ENCODE measurements at places on chromosomes 4 and X.

- DNase-seq, result no peak
These were observed 85.8 kb downstream of the ARHGAP6 start for GRCh38 chrX:11579636-11580600.

- DNase-seq, result no peak
These were observed 140.8 kb downstream of the OPHN1 start for GRCh38 chrX:68292471-68292870.

DNA sequence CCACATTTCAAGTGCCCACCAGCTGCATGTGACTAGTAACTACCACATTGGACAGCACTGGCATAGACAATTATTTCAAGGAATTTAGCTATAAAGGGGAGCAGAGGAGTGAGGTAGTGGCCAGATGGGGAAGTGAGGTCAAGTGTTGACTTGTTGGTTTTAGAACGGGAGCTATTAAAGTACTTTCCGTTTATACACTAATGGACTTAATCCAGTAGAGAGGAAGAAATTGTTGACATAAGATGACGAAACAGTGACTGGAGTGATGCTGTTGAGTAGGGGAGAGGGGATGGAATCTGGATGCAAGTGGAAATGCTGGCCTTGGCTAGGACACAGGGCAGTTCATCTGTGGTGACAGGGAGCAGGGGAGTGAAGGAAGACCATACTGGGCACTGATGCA, 154.4 kb downstream of the AMMECR1 start:
- DNase-seq, result no peak

DNA sequence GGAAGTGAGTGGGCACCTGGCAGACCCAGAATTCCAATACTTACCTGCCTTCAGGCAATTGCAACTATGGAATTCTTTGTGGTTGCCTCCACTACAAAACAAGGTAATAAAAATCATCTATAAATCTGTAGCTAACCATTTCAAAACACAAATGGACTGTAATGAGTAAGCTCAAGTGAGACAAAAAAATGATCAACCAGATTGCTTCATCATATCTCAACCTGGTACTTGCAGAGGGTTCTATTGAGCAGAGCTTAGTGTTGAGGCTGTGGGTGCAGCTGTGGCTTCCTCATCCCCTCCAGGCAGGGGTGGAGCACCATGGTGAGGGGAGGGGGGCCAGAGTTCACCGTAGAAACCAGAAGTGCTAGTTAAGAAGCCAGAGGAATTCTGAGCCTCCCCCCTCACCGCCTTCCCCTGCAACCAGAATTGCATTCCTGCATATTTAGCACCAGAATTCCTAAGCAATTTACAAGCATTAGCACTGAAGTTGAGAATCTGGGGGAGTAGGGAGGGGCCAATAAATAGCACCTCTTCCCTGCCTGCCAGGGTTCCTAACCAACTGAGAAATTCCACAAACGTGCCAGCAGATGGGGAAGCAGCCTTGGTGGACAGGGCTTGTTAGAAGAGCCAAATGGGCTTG, 11.5 kb downstream of the CTAG1A start:
- DNase-seq, result peak; percentile 70

DNA sequence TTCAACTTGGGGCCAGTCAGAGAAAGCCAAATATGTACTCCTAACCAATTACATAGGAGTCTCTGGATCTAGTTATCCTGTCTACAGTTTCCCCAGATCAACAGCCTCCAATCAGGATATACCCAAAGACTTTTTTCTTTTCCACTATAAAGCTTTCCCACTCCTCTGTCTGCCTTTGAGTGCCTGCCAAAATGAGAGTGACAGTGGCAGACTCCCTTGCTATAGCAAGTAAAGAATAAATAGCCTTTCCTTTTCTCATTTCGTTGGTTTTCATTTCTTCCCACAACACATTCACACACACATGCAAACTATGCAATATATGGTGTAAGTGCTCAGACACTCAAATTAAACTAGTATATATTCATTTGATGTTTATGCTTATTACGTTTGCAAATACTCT, 302.4 kb upstream of the TACR3 start:
- DNase-seq, result no peak

DNA sequence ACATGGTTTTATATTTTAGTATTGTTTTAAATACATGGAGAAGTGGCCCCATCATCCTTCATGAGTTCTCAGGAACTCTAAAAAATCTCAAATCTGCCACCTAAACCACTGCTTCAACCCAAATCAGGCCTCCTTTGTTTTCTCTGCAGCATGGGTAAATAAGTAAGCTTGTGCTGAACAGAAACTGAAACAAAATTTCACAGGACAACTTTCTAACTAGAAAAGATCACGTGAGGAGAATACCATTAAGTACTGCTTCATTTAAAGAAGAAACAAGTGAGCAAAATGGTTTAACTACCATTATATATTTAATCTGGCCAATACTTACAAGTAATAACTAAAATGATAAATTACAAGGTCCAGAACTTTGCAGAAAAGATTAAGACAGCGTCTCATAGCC, 2.5 kb downstream of the ARAP2 start:
- no peak for DNase-seq

- DNase-seq, result no peak
These were observed 16.7 kb downstream of the ABLIM2 start for GRCh38 chr4:8141935-8142334.

- no peak for DNase-seq
These were observed 184.1 kb downstream of the MID1IP1 start for GRCh38 chrX:38985375-38985774.

- DNase-seq, result no peak
These were observed 106.3 kb upstream of the TNIP3 start for GRCh38 chr4:121270389-121270788.

- DNase-seq, result peak; percentile 11
These were observed 40.8 kb downstream of the PSAPL1 start for GRCh38 chr4:7393601-7394575.

- DNase-seq, result no peak
These were observed 109.2 kb upstream of the HS3ST1 start for GRCh38 chr4:11537846-11538245.
